Islet precursor cell (in vitro differentiated cells): ENCODE measurements at places on chromosomes 7 and 10.
A peak's percentile ranks its signal among the peaks of the same experiment; 100 is the strongest.

DNA sequence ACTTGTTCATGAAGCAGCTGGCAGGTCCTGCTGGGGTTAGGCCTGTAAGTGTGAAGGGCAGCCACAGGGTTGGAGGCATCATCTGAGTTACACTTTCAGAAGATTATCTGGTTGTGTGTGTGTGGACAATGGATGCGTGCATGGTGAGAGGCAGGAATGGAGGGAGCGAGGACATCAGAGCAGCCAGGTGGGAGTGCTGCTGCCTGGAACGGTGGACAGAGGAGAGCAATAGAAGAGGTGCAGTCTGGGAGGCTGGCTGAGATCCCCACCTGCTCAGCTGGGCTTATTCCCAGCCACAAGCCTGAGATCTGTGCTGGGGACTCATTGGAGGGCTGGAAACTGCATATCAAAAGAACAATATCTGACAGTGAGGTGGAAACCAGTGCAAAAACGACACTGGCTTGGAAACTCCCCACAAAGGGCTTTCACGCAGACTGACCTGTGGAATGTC lies 17.9 kb downstream of the ZNF488 start:
- peak; percentile 30 for DNase-seq

GRCh38 chr7:28161331-28161730 lies 19.3 kb downstream of the JAZF1 start:
- no peak for DNase-seq

GRCh38 chr7:90387470-90388240 lies 15.6 kb upstream of the CLDN12 start:
- no peak for DNase-seq

DNA sequence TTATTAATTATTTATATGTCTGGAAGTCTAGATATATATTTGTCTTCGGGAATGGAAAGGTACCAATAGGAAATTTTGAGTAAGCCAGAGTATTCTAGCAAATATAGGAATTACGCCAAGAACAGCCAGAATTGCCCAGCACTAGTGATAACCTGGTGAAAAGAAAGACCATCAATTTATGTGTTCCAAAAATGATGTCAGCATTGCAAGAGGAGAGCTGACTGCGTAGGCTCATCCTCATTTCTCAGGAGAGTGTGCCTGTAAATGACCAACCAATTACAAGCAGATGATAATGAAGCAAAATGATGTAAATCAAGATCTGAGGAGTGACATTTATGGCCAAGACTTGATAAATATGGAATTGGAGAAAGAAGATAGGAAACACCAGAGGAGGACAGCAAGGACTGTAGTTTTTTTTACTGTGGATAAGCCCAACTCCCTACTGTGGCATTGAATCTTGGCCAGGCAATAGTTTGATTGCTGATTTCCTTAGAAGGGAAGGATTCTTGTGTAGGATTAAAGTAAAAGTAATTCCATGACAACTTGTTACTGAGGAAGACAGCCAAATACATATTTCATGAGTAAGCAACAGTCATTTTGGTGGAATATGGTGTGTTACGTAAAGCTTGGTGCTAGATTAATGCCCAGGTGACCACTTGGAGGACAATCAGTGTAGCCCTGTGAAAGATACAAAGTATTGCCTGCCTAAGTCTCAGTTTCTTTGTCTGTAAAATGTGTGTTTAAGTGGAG lies 590.8 kb downstream of the AUTS2 start:
- no peak for DNase-seq

DNA sequence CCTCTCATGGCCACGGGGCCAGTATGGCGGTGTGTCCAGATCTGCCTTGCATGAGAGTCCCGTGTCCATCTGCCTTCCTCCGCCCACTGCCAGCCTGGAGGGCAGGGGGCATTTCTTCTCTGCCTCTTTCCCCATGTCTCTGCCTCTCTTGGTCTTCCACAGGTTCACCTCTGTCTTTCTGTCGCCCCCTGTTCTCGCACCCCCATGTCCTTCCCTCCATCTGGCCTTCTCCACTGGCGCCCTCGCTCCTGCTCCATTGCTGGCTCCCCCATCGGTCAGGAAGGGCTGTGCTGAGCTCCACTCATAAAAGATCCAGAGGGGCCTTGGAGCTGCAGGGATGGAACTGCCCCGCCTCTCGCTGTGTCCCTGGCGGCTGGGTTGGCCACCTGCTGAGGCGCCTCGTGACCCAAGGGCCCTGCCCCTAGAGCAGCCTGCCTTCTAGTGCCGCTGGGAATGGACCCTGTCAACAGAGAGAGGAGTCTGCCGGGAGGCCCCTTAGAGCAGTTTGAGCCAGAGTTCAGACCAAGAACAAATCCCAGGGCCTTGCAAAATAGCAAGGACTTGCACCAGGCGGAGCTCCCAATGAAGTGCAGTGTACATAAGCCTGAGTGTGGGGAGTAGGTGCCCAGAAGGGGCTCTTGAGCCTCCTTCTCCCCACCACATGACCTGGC lies 42.0 kb downstream of the GOLGA7B start:
- DNase-seq, result no peak

GRCh38 chr7:152986376-152986775 lies 226.8 kb downstream of the ACTR3B start:
- no peak for DNase-seq

- DNase-seq, result no peak
Measured at GRCh38 chr7:125877246-125877645, 947.6 kb upstream of the POT1 start.

DNA sequence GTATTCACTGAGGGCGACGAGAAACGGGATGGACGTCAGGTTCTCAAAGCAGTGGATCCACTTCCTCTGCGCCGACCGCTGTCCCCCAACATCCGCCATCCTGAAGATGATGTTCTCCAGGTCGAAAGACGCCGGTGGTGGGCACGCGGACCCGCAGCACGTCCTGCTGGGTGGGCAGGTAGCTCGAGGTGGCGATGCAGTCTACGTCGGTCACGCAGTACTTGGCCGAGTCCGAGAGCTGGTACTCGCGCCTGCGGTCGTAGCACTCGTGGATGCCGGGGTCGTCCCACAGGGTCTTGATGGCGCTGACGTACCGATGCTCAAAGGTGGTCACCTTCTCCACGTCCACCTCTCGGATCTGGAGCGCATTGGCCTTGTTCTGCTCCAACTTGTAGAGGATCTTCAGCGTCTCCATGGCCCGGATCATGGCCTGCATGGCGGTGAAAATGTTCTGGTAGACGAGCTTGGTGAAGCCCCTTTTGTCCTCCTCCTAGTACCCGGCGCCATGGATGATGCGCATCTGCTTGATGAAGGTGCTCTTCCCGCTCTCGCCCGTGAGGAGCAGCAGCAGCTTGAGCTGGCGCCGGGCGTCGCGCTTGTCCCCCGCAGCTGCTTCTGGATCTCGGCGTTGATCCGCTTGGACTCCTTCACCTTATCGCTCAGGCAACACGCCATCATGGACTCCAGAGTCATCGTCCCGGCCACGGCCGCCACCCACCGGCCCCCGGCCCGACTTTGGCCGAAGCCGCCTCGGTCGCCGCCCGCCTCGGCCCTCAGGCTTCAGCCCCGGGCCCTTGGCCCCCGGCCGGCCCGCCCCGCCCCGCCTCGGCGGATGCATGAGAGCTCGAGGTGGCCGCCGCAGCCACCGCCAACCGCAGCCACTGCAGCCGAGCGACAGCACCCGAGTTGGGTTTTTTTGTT lies 122.9 kb upstream of the KCTD7 start:
- DNase-seq, result peak; percentile 38

- no peak for DNase-seq
Measured at GRCh38 chr7:37960483-37960882, 40.0 kb downstream of the EPDR1 start.

DNA sequence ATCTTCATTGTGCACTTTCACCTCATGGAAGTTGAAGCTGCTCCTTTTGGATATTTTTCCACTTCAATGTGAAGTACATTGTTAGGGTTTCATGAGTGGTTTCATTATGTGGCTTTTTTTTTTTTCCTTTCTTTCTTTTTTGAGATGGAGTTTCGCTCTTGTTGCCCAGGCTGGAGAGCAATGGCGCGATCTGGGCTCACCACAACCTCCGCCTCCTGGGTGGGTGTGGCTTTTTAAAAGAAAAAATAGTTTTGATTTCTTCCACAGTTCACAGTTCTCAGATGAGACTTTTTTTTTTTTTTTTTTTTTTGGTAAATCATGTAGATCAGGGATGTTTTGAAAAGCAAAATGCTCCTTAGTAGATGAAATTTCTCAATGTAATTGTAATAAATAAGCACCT lies 652.3 kb upstream of the ANKRD30A start:
- DNase-seq, result no peak

DNA sequence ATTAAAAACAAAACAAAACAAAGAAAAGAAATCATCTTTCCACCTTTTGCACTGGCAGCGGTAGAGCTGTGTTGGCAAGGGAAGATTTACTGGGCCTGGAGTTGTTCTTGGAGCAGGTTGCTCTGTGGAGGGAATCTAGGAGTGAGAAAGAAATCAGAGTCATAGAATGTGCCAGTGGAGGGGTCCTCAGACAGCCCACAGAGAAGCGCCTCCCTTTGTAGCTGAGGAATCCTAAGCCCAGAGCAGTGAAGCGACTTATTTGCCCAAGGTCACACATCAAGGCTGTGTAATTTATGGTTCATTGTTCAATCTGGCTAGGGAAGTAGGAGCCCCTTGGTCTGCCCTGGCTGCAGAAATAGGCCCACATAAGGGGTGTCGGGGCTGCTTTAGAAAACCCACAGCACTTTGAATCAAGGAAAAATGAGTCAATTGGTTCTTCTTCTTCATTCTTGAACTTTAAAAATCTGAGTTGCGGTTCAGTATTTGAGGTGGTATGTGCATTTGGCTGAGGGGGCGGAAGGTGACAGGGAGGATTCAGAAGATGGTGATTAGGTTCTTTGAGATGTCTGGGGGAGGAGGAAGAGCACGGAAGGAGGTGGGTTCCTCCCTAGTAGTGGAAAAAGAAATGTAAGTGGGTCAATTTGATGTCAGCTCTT lies 253.7 kb downstream of the PTEN start:
- DNase-seq, result no peak

- no peak for DNase-seq
Measured at GRCh38 chr7:24834128-24834798, 77.0 kb upstream of the GSDME start.

DNA sequence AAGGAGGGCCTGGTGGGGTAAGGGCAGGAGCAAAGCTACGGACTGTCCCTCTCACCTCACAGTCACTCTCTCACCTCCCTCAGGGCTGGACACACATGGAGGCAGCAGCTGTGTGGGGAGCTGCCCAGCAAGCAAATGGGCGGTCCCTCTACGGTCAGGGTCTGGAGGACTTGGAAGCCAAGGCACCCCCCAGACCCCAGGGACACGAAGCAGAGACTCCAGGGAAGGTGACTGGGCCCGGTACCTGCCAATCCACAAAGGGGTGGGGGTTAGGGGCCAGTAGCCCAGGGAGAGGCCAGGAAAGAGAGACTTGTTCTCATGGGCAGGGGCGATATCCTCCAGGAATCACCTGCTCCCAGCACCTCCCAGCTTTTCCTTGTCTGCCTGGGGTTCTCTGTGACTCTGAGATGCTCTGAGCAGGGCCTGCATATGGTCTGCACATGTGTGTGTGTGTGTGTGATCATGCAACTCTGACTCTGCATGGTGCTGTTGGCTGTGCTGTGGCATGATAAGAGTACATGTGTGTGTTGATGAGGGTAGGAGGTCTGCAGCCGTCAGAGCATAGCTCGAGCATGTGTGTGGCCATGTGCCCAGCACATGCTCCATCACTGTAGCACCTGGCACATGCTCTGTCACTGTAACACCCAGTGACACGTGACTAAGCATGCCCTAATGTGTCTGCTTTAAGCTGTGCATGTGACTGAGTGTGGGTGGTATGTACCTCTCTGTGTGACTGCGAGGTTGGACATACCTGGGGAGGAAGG lies 4.6 kb upstream of the LDB3 start:
- DNase-seq, result no peak

DNA sequence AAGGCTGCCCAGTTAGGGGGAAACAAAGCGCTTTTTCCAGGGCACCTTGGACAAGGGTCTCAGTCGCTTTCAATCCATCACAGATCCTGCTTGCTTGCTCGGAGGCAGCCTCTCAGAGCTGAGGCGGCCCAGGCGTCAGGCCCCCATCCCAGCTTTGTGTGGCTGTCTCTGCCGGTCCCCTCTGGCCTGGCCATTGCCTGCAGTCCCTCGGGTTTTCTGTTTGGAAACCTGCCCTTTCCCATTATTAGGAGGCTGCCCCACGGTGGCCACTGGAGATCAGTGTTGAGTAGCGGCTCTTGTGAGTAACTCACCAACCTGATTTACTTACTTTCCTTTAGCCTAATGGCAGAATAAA lies 216.1 kb downstream of the GLRX3 start:
- DNase-seq, result no peak

- DNase-seq, result peak; percentile 93
Measured at GRCh38 chr10:36441557-36441956, 683.8 kb upstream of the ANKRD30A start.

DNA sequence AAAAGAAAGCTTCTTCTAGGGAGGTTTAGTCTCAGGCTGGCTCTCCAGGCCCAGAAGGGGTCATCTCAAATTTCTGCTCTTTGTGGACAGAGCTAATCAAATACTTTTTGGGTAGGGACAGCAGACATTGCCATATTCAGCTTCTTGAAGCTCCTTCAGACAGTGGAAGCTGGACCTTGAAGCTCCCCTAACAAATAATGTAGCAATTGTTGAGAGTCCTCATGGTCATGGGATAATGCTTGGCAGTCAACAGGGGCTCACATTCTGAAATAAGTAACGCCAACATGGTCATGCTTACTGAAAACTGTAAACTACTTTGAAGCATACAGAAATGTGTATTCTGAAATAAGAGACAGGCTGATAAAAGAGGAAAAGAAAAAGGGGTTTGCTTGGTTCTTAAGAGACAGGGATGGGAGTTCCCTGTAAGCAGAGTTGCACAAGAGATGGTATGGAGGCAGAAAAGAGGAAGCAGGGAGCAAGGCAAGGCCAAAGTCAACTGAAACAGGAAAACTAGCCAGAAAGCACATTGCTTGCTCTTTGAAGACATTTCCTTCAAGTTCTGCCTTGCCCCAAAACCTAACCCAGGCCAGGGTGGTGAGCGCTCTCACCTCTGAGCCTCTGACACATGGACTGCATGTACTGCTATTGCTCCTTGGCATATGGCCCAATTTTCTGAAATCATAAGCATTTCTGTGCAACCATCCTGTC lies 53.1 kb upstream of the KMT2E start:
- no peak for DNase-seq

GRCh38 chr7:157527686-157528085 lies 190.9 kb downstream of the DNAJB6 start:
- DNase-seq, result no peak

DNA sequence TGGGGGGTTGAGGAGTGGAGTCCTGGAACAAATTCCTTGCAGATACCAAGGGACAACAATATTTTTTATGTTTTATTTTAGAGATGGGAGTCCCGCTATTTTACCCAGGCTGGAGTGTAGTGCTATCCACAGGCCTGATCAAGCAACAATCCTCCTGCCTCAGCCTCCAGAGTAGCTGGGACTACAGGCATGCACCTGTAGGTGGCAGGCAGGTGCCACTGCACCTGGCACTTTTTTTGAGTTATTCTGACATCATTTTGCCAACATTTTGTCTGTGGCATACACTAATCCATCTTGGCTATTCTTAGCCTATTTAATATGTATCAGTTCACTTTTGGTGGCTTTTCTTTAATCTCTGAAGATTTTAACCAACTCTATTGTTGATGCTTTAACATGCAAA lies 317.8 kb upstream of the MTPN start:
- DNase-seq, result no peak

- no peak for DNase-seq
Measured at GRCh38 chr7:90092506-90092905, 61.8 kb upstream of the STEAP1 start.
